Stimulated activated CD8-positive, alpha-beta memory T cell treated with anti-CD3 and anti-CD28 coated beads, Interleukin-15, amount 100 ng/mL, for 24 hours (primary cell): ENCODE measurements at places on chromosomes 2 and 18.

GRCh38 chr2:17543131-17543660, 2.7 kb downstream of the VSNL1 start:
- DNase-seq: no peak

DNA sequence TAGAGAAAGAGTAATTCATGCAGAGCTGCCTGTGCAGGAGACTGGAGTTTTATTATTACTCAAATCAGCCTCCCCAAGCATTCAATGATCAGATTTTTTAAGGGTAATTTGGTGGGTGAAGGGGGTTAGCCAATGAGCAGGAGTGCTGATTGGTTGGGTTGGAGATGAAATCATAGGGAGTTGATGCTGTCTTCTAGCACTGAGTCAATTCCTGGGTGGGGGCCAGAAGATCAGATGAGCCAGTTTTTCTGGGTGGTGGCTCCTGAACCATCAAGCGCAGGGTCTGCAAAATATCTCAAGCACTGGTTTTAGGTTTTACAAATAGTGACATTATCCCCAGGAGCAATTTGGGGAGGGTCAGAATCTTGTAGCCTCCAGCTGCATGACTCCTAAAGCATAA, 312.8 kb upstream of the THSD7B start:
- no peak for DNase-seq

DNA sequence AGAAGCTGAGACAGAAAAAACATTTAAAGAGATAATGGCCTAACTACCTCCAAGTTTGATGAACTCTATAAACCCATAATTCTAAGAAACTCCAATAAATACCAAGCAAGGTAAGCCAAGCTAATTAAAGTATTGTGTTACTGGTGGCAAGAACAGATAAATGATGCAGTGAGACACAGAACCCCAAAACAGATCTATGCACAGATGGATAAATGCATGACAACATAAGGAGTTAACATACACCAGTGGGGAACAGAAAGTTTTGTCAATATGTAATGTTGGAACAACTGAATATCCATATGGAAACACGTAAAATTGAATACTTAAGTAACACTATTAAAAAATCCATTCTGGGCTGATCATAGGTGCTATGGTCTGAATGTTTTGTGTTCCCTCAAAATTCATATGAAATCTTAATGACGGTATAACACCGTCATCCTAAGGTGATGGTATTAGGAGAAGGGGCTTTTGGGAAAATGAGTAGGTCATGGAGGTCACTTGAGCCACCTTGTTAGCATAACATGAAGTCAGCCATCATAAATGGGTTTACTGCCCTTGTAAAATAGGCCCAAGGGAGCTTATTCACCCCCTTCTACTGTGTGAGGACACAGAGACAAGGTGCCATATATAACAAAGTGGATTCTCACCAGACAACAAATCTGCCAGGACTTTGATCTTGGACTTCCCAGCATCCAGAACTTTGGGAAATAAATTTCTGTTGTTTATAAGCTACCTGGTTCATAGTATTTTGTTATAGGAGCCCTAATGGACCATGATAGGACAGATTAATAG, 86.3 kb downstream of the SLC66A3 start:
- no peak for DNase-seq

GRCh38 chr2:127011231-127011661, 95.7 kb downstream of the BIN1 start:
- no peak for DNase-seq
